Left kidney (tissue), 8 donors: ENCODE measurements at places on chromosomes 16 and 17.

DNA sequence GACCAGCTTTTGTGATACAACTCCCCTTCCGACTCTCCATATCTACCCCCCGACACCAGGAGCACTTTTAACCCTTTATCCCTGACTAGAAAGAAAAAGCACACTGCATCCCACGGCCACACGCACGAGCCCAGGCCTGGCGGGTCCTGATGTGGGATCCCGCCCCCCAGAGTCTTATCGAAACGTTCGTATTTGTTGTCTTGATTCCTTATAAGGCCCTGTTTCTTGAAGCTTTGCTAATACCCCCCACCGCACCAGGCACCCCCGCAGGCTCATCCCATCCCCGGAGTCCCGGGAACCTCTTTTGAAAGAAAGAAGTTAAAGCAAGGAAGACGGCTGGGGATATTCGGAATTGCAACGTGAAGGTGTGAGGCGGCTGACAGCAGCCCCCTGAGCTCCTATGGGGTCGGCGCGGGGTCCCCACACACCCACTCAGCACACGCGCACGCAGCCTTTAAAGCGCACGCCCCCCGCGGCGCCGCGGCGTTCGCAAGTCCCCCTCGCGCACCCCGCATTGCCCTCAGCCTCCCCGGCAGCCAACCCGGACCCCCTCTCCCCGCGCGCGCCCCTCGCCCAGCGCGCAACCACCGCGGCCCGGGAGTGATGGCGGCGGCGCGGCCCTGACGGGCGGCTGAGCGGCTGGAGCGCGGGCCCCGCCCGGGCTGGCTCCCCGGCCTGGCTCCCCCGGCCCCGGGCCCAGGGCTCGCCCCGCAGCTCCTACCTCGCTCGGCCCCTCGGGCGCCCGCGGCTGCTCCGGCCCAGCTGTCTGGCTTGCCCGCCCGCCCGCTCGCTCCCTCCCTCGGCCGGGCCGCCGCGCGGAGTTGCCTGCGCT is 448 bp downstream of the STAT5B start:
- peak; percentile 44 for DNase-seq

GRCh38 chr17:50047083-50047482 is 8.8 kb upstream of the ITGA3 start:
- DNase-seq: no peak

DNA sequence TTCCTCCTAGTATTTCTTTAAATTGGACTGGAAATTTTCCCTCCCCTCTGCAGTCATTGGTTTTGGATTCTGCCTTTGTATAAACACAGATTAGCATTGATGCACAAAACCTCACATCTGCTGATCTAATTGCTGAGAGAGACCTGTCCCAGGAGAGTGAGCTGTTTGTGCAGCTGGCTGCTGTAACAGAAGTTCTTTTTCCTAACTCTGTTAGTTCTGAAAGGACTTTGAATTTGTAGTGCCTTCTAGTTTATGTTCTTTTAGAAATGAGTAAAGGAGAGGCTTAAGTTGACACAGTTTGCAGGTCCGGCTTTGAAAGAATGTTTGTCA is 45.2 kb upstream of the KPNB1 start:
- DNase-seq: no peak

GRCh38 chr16:10776280-10776679 is 32.6 kb downstream of the NUBP1 start:
- no peak for DNase-seq

GRCh38 chr16:29302976-29303375 is 103.5 kb downstream of the NPIPB11 start:
- no peak for DNase-seq

DNA sequence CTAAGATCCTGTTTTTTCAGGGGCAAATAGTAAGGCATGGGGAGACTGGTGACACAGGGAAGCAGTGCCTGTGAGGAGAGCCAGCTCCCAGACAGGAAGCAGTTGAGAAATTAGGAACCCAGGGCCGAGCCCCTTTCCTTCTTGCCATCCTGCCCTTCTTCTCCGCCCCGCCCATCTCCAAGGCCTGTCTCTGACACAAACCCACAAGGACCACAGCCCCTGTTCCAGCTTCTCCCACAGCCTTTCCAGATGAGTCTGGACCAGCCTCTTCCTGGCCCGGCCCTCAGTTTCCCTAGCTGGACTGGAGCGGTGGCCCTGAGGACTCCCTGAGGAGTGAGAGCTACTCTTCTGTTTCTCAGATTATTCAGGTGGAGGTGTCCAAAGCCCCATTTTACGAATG is 9.9 kb downstream of the CCDC102A start:
- DNase-seq: no peak

GRCh38 chr16:68596266-68596665 is 48.8 kb upstream of the CDH3 start:
- no peak for DNase-seq

DNA sequence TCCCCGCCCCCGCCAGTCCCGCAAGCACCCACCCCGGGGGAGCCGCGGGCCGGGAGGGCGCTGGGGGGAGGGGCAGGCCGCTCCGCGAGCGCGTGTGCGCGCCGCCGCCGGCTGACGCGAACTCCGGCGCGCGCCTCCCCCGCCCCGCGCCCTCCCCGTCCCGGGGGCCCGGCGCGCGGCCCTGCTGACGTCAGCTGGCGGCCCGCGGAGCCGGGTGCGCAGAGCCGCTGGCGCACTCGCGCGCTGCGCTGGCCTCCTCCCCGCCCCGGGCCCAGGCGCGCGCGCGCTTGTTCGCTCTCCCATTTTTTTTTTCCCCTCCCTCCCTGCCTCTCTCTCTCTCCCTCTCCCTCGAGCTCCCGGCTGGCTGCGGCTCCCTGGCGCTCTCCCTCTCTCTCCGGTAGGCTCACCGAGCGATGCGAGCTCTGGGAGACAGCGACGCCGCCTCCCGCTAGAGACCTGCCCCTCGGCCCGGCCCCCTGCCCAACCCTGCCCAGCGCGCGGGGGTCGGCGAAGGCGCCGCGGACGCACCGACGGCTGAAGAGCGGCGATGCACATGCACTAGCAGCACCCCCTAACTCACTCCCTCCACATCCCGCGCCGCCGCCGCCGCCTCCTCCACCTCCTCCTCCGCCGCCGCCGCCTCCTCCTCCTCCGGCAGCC is at the start of gene GNAO1:
TSS of gene GNAO1 (plus strand) at position 334 of the 660 bp plus-strand sequence. CDS start 747 bp downstream, outside the sequence.
- peak; percentile 71 for DNase-seq

GRCh38 chr16:88430185-88430523 is 22.9 kb upstream of the ZFPM1 start:
- DNase-seq: no peak
